Activated CD4-positive, alpha-beta T cell treated with anti-CD3 and anti-CD28 coated beads for 48 hours (primary cell): ENCODE measurements at places on chromosomes 4 and X.

DNA sequence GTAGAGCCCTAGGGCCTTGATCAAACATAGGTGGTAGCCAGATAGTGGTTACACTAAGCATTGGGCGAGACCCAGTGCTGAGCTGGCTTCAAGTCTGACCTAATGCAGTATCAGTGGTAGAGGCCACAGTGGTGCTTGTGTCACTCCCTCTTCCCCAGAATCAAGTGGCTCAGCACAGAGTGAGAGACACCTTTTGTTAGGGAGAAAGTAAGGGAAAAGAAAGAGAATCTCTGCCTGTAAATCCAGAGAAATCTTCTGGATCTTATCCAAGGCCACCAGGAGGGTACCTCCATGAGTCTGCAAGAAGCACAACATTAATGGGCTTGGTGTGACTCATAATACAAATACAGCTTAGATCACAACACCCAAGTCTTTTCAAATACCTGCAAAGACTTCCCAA, 117.7 kb upstream of the SLC6A14 start:
- DNase-seq, result no peak

DNA sequence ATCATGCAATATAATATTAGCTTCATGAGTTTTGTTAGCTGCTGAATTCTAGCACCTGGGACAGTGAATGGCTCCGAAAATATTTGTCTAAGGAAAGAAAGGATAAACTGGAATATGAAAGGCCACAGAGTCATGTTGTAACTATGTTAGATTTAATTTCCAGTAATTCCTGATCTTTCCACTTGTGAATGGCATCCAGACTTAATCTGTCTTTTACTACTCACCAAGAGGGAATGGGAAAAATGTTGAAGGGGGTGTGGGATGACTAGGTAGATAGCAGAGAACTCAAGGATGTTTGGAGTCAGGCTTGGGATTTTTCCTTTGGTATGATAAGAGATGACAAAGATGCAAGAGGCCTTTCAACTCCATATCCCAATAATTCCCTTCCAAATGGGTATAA, 9.4 kb downstream of the ADH6 start:
- no peak for DNase-seq

- DNase-seq, result no peak
Observed at GRCh38 chr4:59608466-59608865, 1591.7 kb upstream of the ADGRL3 start.

DNA sequence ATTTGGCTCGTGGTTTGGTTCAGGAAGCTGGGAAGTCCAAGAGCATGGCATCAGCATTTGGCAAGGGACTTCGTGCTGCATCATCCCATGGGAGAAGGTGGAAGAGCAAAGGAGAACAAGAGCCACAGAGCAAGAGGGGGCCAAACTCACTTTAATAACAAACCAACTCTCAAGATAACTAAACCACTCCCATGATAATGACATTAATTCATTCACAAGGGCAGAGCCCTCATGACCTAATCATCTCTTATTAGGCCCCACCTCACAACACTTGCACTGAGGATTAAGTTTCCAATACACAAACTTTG, 113.4 kb upstream of the ATXN3L start:
- DNase-seq, result no peak

DNA sequence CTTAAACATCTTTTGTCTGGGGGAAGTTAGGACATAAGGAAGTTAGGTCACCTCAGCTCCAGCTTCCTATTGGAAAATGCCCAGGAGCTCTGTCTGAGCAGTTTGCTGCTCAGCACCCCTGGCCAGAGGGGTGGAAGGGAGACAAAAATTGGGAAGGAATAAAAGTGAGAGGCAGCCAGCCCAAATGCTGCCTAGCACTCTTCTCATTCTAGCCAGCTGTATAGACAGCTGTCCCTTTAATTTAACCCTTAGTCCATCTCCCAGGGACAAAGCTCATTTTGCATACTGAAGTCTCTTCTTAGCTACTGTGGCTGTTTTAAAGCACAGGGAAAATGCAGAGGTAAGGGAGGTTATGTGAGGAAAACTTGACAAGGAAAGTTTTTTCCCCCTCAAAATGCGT, 89.5 kb upstream of the CITED1 start:
- DNase-seq, result no peak

- no peak for DNase-seq
Observed at GRCh38 chr4:1385373-1386340, 20.6 kb downstream of the NKX1-1 start.

DNA sequence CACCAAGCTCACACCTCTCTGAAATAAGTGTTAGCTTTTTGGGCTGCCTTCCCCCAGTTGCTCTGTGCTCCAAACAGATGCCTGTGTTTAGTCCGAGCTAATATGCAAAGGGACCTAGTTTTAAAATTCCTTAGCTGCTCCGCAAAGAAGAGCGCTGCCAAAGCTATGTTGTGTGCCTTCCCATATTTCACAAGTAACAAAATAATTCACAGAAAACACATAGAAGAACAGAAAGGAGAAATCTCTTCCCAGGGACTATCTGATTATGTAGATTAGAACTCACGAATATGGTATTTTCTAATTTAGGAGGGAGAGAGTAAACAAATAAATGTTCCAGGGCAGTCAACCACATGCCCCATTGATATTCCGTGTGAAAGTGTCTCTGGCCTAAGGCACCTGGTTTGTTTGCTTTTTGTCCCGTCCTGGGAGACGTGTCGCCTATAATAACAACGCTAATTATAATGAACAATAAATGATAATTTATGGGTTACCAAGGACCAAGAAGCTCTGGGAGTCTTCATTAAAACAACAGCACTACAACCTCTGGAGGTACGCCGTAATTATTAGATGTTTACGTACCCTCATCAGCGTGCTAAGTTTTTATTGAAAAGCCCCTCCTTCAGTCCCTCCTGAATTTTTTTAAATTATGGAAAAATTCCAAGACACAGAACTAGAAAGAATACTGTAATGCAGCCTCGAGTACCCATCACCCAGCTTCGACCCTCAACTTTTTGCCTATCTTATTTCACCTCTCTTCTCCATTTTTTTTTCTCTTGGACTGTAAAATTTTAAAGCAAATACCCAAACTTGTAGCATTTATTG, 1.2 kb upstream of the CCNG2 start:
- DNase-seq, result no peak

- no peak for DNase-seq
Observed at GRCh38 chr4:171473155-171473554, 340.0 kb upstream of the GALNTL6 start.

GRCh38 chr4:31005037-31005436, 284.9 kb downstream of the PCDH7 start:
- DNase-seq, result no peak

DNA sequence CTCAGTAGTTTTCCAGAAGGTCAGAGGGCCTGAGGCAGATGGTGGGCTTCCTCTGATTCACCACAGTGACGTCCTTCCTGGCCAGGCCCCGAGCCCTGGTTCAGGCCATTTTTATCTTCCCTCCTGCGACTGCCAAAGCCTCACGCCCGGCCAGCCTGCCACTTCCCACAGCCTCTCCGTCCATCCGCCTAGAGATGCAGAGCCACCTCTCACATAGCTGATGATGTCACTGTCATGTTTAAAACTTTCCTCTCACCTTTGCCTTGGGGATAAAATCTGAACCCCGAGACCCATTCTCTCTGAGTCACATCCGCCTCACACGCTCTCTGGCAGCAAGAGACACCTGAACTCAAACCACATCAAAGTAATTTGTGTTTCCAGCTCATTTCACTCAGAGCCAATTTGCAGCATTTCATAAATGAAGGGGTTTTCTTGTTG, 175.3 kb downstream of the QDPR start:
- DNase-seq, result peak; percentile 83

DNA sequence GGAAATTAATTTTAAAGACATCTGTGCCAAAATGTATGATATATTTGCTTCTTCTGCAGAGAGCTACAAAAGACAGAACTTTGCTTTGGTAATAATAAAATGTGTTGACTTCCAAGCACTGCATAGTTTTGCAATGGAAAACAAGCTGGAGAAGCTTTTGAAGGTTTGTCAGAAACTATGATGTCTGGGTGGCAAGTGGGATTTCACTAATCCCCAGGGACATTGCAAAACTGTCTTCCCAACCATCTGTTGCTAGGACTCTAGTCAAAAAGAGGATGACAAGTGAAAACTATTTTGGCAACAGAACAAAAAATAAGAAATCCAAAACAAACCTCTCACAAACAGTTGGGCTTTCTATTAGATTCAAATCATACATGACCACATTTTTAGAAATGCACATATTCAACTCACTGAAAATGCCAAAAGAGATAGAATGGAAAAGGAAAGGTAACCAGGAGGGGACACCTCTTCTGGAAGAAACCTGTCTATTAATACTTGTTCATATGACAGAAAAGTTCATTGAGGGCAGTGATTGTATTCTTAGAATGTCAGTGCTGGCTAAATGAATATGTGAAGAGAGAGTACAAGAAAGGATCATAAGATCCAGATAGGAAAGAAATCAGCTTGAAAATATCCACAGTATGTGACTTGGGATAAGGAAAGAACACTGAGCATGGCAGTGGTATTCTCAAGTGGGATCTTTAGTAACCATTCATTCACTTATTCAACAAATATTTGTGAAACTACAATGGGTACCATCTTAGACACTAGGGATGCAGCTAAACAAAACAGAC, 228.0 kb downstream of the RASL11B start:
- DNase-seq, result no peak

GRCh38 chr4:94408549-94409374, 43.0 kb upstream of the PDLIM5 start:
- no peak for DNase-seq

DNA sequence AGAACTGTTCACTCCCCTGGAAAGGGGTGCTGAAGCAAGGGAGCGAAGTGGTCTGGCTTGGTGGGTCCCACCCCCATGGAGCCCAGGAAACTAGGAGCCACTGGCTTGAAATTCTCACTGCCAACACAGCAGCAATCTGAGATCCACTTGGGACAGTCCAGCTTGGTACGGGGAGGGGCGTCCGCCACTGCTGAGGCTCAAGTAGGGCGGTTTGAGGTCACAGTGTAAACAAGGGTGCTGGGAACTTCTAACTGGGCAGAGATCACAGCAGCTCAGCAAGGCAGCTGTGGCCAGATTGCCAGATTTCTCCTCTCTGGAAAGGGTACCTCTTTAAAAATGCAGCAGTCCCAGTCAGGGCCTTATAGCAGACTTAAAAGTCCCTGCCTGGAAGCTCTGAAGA, 53.9 kb upstream of the GALNTL6 start:
- DNase-seq, result no peak
